Kidney (tissue), 22 donors: ENCODE measurements at places on chromosomes 16 and 17.

- DNase-seq = peak; percentile 97
Observed at GRCh38 chr16:1991948-1992703, 2.4 kb downstream of the SYNGR3 start.

GRCh38 chr17:978103-979093 is 1.2 kb downstream of the NXN start:
- peak; percentile 77 for DNase-seq

- DNase-seq = peak; percentile 92
Observed at GRCh38 chr17:4948931-4949320, 596 bp upstream of the PFN1 start.

DNA sequence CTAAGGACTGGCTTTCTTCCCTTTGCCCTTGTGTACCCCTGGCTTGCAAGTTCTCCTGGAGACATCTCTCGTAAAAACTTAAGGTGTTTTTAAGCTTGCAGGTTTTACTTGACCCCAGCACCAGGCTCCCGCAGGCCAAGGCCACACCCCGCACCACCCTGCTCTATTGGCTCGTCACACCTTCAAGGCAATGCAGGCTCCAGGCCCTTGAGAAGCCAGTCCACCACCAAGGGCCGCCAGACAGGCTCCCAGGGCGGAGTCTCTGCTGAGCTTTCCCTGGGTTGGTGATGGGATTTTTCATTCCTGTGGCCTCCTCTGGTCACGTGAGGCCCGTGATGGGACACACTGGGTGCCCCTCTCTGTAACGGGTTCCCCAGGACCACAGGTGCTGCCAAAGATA is 9.9 kb downstream of the CSNK1D start:
- DNase-seq = no peak

DNA sequence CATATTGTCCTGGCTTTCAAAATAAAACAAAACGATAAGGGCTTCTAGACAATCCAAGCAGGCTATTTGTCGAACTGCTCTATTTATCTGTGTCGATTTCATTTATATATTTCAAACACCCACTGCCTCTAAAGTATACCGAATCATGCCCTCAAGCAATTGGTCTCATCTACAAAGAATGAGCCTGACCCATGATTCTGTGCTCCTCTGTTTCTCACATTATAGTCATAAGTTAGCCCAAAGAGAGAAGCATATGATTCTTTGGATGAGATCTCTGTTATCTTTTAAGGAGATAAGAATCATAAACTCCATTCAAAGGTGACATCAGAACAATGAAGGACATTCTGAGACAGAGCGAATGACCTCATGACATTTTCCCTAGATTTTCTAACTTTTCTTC is 191.1 kb downstream of the MAP2K6 start:
- no peak for DNase-seq

GRCh38 chr16:71426880-71427615 is 14.8 kb downstream of the TLE7 start:
- DNase-seq = no peak

GRCh38 chr16:68644715-68645493 is at the start of gene CDH3:
TSS of gene CDH3 (plus strand) at chr16:68645310. CDS start at chr16:68645380, 70 bp downstream.
- DNase-seq = peak; percentile 78

DNA sequence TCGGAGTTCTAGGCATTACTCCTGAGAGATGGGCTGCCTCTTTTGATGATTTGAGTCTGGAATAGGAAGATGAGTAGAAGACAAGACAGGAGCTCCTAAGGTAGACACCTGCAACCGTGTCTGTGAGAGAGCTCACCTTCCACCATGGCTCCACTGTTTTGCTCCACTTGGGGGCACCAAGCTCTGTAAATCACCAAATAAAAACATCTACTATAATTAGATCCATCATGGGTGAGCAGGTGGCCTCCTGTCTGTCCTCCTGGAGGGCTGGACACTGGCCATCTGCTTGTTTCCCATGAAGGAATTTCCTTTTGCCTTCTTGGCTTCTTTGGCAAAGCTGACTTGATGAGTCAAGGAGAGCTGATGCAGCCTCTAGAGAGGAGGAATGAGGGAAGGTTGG is 179.0 kb downstream of the HAPSTR1 start:
- no peak for DNase-seq

GRCh38 chr17:72603420-72604242 is 482.8 kb downstream of the SOX9 start:
- no peak for DNase-seq

DNA sequence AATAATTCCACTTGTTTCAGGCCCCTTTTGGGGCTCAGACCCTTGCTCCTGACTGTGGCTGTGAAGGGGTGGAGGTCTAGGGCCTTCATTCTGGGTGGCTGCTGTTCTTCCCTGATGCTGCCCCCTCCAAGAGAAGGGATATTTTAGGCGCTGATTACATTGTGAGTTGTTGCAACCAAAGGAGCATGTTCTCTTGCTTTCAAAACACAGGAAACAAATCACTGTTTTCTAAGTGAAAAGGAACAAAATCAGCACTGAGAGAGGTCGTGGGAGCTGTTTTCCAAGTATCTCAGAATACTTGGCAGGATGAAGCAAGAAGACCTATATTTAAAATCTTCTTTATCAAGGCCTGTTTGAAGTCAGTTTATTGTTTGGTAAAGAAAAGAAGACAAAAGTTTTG is 25.3 kb upstream of the SEC14L1 start:
- DNase-seq = no peak

DNA sequence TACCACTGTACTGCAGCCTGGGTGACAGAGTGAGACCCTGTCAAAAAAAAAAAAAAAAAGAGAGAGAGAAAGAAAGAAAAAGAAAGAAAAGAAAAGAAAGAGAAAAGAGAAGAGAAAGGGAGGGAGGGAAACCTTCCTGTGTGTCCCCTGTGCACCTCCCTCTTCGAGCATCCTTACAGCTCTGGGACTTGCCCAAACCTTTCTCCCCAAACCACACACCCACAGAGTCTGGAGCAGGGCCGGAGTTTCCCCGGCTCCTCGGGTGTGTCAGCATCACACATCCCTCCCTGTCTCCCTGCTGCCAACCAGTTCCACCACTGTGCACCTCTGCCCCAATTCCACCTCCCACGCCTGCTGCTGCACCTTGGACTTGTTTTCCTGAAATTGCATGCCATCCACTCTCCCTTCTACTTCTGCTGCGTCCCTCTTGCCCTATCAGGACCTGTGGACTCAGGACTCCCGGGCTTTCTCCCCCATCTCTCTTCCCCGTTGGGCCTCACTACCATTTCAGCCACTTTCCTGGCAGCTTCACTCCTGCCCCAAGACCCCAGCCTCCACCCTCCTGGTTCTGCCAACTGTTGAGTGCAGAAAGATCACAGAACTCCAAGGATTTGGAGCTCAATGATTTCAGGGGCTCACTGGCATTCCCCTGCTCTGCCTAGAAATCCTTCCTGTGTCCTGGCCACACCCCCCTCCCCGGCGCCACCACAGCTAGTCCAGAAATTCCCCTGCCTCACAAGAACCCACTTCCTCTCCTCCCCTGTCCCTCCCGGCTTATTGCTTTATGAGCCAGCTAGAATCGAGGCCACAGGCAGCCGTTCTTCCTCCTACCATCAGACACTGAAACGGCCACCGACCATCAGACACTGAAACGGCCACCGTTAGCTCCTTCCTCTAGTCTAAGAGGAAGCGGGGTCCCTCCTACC is 3.7 kb upstream of the CDK3 start:
- no peak for DNase-seq

- no peak for DNase-seq
Observed at GRCh38 chr16:27764869-27765675, 215.1 kb downstream of the KATNIP start.

DNA sequence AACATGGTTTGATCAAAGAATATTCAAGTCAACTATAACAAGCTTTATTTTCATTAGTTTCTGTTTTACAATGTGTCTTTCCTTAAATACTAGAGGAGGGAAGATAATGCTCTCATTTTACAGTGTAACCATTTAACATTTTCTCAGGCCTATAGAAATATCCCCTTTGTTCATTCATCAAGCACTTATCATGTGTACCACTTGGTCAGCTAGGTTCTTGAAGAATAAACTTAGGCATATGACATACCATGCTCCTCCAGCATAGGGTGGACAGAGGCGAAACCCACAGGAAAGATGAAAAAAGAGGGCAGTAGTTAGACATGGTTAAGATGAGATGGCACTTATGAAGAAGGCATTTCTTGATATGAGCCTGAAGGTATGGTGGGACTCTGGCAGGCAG is 34.0 kb upstream of the HLF start:
- no peak for DNase-seq

DNA sequence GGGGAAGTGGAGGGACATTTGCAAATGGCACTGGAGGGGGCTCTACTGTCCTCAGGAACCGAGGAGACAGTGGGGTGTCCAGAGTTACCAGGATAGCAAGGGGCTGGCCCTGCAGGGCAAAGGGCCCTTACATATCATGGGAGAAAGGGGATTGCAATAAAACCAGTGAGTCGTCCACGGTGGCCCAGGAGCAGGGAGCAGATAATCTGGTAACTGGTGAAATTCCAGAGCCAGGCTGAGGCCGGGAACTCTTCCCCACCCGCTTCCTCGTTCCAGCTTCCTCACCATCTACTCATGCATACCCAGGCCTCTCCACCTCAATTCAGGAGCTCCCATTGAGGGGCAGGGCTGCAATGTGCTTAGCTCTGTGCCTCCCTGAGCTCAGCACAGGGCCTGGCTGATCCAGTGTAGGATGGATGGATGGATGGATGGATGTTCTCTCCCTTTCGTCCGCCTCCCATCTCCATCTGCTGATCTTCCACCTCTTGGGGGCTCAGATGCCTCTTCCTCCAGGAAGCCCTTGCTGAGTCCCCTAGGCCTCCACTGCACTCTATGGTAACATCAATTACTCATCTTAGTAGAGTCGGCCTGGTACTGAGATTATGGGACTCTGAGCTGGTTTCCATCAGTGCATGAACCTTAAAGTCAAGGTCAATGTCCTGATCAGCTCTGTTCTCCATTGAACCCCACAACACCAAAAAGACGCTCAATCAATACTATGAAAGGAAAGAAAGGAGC is 41.2 kb upstream of the NDRG4 start:
- DNase-seq = no peak

DNA sequence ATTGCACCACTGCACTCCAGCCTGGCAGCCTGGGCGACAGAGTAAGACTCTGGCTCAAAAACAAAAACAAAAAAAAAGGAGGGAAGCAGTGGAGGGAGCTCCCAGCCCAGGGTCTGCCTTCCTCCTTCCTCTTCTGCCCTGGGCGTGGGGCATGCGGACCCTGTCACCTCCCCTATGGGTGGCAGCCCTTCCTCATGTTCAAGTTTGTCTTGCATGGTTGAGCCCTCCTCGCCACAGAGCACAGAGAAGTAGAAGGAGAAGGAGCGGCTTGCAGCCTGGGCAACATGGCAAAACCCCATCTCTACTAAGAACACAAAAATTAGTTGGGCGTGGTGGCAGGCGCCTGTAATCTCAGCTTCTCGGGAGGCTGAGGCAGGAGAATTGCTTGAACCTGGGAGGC is 21.4 kb upstream of the TIMP2 start:
- DNase-seq = no peak

DNA sequence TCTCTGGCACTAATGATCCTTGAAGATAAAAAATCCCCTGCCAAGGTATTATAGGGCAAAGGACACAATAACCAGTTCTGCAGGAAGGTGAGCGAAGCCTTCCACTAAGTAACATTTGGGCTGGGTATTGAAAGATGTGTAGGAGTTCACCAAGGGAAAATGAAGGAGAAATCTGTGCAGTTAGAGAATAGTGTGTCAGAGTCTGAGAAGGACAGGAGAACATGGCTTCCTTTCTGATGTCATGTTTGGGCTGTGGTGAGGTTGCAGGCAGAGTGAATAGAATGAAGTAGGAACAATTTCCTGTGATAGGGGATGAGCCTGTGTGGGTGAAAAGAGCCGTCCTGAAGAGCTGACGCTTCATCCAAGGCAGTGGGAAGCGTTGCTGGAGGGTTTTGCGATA is 24.1 kb upstream of the CIITA start:
- no peak for DNase-seq

- DNase-seq = no peak
Observed at GRCh38 chr17:45833920-45834319, 10.8 kb upstream of the SPPL2C start.

- no peak for DNase-seq
Observed at GRCh38 chr16:8642146-8642545, 20.6 kb downstream of the METTL22 start.

GRCh38 chr16:10326647-10327046 is 59.2 kb upstream of the ATF7IP2 start:
- DNase-seq = no peak

DNA sequence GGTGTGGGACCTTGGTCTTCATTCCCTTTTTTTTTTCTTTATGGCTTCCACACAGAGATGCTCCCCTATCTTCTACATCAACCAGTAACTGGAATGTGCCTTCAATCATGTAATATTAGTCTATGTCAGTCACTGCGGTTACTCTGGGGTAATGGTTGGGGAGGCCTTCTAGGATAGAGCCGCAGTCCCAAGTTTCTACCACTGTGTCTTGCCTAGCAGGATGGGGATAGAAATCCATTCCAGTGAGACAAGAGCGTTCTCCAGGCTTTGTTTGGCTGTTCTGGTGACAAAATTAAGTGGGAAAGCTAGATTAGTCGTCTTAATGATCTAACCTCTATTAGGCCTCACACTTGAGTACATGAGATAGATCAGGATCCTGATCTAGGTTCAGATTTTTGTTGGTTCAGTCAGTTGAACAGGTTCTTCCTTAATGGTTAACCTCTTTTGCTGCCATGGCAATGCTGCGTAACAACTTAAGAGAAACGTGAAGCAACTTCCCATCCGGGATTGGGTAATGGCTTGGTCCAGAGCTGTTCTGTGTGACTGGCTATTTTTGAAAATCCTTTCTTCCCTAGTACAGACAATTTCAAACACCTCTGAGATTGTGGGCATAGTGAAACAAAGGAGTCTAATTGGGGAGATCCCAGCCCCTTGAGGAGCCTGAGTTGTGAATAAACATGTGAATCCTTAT is 8.7 kb downstream of the MSL1 start:
- peak; percentile 32 for DNase-seq

DNA sequence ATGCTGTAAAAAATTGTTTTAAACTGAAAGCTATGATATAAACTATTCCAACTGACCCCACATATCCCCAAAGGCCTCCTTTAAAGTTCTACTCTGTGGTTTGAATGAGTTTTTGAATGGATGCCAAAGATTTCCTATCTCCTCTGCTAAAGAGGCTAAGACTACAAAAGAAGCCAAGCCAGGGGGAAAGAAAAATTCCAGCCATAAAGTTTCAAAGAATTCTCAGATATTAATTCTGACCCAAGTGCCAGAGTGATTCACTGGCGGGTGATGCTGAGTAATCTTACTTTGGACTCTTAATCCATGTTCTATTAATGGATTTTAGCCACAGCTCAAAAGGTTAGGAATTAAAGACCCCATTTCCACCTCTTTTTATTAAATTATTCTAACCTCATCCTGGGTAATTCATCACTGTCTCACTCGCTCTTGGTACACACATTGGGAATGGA is 60.7 kb downstream of the HS3ST3A1 start:
- DNase-seq = peak; percentile 29

GRCh38 chr16:68762996-68763756 is 26.1 kb downstream of the CDH1 start:
- DNase-seq = no peak

DNA sequence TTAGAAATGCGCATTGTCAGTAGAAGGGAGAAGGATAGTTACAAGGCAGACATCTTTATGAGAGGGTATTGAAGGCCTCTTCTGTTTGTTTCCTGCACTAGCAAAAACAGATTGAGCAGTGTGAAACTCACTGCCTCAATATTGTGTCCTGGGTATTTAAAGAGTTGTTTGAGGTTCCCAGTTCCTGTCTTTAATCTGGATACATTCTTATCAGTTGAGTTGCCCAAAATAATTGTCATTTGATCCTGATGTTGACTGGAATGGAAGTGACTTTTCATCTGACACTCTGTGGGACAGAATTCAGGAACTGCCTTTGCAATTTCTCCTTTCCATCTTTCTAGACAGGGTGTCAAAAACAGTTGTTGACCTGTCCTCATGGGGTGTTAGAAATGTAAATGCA is 1.7 kb downstream of the ATP6V0A1 start:
- DNase-seq = no peak

GRCh38 chr17:64448665-64449512 is at the start of gene MILR1:
TSS of gene MILR1 (plus strand) at chr17:64449115. CDS start at chr17:64449169, 54 bp downstream.
- no peak for DNase-seq
